CD4-positive, alpha-beta T cell treated with Interleukin-21 for 1 hour (primary cell): ENCODE measurements at places on chromosomes 2 and 18.

DNA sequence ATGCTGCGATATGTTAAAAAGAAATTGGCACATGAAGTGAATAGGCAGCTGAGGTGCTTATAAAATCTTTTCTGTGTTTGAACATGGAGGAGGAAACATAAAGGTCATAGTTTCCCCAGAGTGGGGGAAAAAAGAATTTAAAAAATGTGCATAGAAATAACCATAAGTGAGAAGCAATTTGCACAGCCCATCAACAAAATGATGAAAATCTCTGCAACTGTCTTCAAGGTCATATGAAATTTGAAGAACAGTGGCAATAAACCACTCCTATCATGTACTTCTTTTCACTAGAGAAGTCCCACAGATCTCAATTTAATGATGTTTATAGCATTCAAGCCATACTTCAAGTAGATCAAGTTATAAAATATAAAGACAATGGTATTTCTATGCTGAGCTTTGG, 46.7 kb upstream of the ZNF804A start:
- DNase-seq = no peak

- no peak for DNase-seq
These were observed 10.0 kb downstream of the ZNF24 start for GRCh38 chr18:35334212-35334611.

DNA sequence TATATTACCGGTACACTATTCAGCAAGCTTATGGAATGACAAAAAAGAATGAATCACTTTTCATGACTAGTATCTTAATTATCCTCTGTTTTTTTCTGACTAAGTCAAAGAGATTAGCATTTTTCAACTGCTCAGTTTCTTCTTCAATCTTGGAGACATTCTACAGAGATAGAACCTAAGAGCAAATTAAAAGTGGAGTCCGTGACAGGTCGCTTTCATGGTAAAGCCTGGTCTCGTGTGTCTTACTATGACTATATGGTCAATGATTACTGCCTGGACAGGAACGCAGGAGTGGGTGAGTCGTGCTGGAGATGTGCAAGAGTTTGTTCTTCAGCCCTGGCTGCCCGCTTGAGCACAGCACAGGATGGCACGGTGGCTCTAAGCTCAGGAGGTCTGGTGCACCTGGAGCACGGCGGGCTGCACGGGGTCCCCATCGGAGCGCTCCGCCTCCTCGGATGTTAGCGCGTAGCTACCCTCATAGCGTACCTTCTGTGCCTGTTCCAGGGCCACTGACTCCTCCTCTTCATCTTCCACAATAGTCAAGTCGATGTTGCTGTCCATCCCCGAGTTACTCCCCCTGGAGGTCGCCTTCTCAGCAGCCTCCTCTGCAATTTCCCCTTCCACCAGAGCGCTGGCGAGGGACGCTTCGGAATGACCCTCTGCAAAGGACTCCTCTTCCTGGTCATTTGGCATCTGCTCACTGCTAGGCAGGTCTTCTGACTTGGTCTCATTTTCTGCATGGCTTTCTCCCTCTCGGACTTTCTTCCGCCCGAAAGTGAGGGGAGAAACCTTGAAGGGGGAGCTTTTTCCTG, 11.1 kb downstream of the CAVIN2 start:
- DNase-seq = no peak

DNA sequence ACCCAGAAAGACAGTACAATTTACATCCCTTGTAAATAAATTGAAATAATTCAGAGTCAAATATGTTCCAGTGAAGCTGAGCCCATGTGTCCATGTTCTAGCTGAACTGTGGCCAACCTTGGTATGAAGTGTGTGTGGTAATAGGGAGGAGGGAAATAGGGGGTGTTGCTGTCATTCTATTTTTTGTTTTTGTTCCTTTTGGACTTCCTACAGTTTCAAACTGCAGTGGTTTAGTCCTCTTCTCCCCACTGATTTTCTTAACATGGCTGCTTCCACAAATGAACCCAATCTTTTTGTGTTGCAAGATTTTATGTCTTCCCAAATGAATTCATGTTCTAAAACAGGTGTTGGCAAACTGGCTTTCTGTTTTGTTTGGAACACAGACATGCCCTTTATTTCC, 156.9 kb downstream of the CCBE1 start:
- DNase-seq = no peak

- no peak for DNase-seq
These were observed 725.2 kb downstream of the CPS1 start for GRCh38 chr2:211281430-211282073.

- no peak for DNase-seq
These were observed 3.3 kb downstream of the BOK start for GRCh38 chr2:241561832-241562231.

GRCh38 chr2:11517906-11518305, 15.9 kb upstream of the GREB1 start:
- DNase-seq = no peak

DNA sequence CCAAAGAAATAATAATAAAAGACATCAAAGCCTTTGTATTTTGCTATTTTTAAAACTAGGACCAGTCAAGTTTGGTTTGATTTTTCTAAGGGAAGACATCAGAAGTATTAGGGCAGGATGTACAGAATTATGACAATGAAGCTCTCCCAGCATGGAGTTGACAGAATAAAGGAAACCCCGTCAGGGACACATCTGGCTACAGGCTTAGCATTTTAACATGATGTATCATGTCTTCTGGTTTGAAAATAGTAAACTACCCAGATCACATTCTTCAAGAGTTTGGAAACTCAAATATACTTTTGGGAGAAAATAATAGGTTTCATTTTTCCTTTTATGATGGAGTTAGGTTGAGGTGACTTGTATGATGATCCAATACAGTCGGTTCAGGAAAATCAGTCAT, 552.0 kb upstream of the CDH2 start:
- no peak for DNase-seq

GRCh38 chr2:96195410-96196066, 13.1 kb downstream of the STARD7 start:
- DNase-seq = no peak

- no peak for DNase-seq
These were observed 40.4 kb upstream of the RASGRP3 start for GRCh38 chr2:33436083-33436482.

GRCh38 chr18:55634545-55634944, 46.6 kb upstream of the TCF4 start:
- no peak for DNase-seq
